ENCODE measurements at places on chromosomes 5 and 9.

DNA sequence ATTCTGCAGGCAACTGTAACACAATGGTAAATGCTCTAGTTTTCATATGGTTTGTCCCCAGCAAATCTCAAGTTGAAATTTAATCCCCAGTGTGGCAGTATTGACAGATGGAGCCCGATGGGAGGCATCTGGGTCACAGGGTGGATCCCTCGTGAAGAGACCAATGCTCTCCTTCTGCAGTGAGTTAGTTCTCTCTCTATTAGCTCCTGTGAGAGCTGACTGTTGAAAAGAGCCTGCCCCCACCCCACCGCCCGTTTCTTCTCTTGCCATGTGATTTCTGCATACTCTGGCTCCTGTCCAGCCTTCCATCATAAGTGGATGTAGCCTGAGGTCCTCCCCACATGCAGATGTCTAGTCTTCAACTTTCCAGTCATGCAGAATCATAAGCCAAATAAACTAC is 27.0 kb downstream of the IARS1 start:
- DNase-seq, result peak; percentile 19

- DNase-seq, result no peak
These were observed 61.2 kb upstream of the PITX1 start for GRCh38 chr5:135095052-135095715.

DNA sequence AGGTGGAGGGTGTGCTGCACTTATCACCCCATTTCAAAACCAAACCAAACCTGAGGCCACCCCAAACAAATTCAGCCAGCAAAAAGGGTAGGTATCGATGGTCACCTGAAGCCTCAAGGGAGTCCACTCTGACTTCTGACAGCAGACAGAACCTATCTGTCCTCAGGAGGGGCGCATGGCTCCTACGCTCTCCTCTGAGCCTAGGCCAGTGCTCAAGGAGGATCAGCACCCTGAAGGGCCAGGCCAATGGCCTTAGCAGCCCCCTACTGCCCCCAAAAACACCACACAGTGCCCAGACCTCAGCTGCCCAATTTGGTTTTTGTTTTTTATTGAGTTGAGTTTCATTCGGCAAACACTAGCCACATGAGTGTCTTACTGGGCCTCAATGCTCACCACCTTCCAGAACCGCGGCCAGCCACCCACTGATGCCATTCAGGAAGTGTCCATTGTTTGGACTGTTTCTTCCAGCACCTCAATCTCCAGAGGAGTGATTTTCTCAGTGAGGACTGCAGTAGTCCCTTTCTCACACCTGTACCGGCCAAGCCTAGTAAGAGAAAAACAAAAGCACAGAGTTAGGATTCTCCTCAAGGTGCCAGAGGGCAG is 62.0 kb downstream of the PSMB7 start:
- DNase-seq, result no peak

GRCh38 chr9:112086627-112087026 is 88.5 kb downstream of the SUSD1 start:
- DNase-seq, result peak; percentile 30

DNA sequence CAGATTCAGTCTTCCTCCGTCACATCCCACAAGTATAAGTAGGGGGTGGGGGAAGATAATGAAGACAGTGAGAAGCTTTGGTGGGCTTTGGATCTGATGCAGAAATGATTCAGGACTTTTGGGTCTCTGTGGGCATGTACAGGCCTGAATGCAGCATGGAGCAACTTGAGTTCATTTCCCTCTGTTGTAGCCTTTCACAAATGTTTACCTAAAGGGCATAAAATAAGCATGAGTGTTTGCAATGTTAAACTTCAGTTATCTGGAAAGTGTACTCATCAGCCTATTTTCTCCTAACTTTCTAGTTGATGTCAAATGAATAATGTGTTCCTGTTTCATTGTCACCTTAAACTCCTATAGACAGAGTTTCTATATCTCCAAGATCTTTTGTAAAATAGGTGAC is 39.3 kb downstream of the GARNL3 start:
- DNase-seq, result no peak

DNA sequence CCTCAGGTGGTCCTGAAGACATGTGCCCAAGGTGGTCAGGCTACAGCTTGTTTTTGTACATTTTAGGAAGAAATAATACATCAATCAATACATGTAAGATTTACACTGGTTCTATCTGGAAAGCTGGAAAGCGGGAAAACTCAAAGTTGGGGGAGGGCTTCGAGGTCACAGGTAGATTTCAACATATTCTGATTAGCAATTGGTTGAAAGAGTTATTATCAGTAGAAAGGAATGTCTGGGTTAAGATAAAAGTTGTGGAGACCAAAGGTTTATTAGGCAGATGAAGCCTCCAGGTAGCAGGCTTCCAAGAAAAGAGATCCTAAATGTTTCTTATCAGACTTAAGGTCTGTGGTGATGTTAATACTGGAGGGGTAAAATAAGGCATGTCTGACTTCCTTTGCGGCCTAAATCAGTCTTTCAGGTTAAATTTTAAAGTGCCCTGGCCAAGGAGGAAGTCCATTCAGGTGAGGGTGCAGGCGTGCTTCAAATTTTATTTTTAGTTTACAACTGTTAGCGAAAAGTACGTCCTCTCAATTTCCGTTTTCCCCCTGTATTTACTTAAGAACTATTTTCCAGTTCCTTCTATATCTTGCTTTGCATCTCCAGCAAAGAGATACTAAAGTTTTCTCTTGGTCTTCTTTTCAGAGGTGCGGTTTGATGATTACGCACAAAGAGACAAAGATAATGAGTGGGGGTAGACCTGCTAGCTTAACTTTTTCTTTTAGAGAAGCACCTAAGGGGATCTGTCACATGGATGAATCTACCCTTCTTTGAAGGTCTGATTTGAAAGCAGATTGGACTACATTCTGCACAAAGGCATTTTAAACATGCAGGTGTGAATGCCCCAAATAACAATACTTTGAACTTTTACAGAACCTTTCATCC is 578.6 kb downstream of the RAB3C start:
- no peak for DNase-seq

GRCh38 chr5:140319833-140320232 is 16.9 kb upstream of the PFDN1 start:
- DNase-seq, result no peak

DNA sequence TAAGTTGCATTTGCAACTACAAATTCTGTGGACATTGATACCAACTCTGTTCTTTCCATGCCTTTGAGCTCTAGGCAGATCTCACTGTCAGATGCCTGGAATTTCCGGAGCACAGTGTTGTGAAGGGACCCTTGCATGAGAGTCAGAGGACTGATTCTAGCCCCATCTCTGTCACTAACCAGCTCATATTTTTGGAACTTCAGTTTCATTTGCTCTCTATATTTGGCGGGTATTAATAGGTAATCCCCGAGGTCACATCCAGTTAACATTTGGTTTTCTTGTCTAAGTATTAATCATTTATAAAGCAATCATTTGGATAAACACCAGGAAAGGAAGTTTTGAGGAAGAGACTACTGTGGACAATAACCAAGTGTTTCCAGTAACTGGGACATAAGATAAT is 115.7 kb downstream of the MAN2A1 start:
- no peak for DNase-seq

- DNase-seq, result no peak
These were observed 77.9 kb upstream of the PIK3R1 start for GRCh38 chr5:68137511-68138140.

DNA sequence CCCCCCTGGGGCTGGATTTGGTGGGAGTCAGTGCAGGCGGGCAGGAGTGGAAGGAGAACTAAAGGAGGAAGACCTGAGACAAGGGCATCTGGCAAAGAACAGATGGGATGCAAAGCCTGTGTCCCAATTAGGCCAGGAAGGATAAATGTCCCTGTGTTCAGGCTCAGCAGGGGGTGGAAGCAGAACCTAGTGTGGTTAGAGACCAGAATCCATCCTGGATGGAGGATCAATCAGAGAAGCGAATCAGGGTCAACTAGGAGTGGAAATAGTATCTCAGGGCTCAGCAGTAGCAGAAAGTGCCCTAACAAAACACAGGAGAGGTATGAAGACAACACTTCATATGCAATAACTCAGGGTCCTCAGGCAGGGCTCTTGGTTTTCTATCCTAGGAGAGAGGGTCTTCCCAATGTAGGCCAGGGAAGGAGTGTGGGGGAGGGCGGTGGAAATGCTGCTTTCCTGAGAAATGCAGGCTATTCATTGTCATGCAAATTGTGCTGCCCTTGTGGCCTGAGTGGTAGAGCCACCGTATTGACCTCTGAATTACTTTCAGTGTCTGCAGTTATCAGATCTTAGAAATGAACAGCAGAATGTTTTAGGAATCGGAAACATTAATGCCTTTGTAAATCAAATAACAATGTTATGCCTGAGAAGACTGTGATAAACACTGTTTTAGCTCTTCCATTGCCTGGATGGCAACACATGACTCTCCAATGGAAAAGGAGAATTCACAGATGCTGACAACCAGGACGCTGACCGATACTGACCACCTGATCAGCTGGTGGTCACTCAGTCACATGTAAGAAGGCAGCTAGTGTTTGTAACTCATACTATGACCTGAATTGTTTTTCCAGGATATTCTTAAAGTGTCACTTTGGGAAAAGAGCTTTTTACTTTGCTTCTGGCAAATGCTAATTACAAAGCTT is 323.6 kb downstream of the SEMA5A start:
- DNase-seq, result no peak

- DNase-seq, result no peak
These were observed 597.8 kb downstream of the EFNA5 start for GRCh38 chr5:107072967-107073366.

GRCh38 chr9:80790764-80791163 is 898.6 kb downstream of the TLE1 start:
- no peak for DNase-seq

- DNase-seq, result no peak
These were observed 170.0 kb downstream of the TMEM38B start for GRCh38 chr9:105864248-105864898.

DNA sequence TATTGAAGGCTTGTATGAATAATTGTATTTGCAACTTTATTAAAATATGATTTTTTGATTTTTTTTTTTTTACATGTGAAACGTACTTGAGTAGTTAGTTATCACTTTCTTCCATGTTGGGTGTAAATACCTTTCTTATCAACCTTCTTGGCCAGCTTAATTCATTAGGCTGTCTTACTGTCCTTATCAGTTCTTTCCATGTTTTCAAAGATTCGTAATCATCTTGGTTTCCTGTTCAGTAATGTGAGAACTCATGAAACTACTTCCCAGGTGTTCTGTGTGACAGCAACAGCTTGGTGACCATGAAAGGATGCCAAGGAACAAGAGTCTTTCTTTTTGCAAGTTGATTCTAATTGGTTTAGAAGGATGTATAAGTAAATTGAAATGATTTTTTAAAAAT is 100.0 kb downstream of the ADGRV1 start:
- no peak for DNase-seq

GRCh38 chr5:131664929-131665328 is 29.9 kb upstream of the RAPGEF6 start:
- no peak for DNase-seq

GRCh38 chr5:138611678-138612218 is 36.5 kb upstream of the HSPA9 start:
- peak; percentile 48 for DNase-seq

- no peak for DNase-seq
These were observed 187.0 kb downstream of the CACNA1B start for GRCh38 chr9:138064547-138064946.

DNA sequence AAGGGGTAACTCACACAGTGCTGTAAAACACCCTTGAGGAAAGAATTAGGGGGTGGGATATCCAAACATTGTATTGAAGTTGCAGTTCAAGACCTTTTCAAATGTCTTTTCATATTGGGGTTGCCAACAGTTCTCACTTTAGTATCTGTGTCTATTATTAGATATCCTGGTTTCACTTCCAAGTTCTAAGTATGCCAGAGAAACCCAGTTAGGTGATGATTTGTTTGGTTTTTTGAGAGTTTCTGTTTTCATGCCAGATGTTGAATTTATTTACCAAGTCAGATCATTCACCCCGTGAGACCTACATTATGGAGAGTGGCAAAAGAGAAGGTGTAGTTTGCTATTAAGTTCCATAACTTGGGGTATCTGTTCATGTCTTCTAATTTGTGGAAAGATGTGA is 64.5 kb downstream of the C9orf152 start:
- no peak for DNase-seq

GRCh38 chr5:163447191-163447590 is 9.8 kb downstream of the CCNG1 start:
- DNase-seq, result no peak

DNA sequence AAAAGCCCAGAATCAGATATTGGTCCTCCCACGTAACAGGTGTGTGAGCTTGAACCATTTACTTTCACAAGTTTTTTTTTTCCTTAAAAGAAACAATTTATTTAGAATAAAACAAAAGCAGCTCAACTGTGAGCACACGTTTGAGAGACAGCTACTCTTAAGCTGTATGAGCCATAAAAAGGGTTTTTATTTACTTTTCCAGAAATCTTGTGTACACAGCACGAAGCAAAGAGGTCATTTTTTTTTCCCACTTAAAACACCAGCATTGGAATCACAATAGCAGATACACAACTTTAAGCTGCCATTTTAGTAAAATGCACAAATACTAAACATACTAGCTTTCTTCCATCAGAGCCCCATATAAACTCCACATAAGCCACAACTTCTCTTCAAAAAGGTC is 44.6 kb downstream of the JAKMIP2 start:
- DNase-seq, result no peak

- DNase-seq, result peak; percentile 69
These were observed 200.4 kb downstream of the LRRC70 start for GRCh38 chr5:62779010-62779422.

DNA sequence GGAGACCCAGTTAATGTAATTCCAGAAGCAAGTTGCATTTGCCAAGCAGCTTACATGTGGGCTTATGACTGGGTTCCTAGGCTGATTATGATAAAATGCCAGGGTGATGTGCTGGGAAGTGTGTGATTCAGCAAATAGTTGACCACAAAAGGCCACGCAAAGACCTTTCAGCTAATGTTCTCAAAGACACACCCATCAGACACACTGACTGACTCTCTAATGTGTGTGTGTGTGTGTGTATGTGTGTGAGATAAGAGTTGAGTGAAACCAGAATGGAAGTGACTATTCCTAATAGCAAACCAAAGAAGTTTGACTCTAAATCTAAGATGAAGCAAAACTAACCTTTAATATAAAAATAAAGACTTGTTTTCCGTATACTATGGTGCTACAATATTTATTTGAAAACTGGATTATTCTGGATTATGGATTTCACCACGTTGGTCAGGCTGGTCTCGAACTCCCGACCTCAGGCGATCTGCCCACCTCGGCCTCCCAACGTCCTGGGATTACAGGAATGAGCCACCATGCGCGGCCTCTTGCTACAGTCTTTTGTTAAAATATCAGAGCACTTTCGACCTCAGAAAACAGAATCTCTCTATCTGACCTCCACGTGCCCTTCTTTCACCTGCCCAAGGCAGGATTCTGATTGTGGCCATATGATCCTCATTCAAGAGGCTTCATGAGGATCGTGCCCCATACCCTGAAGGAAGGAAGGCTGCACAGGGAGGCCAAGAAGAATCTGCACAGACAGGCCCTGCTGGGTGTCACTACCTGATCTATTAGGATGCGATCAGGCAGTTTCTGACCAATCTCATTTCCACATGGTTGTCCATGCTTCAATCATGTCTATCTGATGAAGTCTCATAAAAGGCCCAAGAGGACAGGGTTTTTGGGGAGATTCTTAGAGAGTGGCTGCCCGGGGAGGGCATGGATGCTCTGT is 75.6 kb downstream of the USP20 start:
- DNase-seq, result no peak

Measured in NCI-H1694 treated with DMSO at 0.1 percent for 48 hours (cell line).